ENCODE measurements at places on chromosomes 7 and 10. TPM values are rescaled to one million over a fixed set of nuclear protein-coding genes. Genes with fewer than 3 reads are reported as not detected.

TEX36 gene
- total RNA-seq: not detected

GIMAP4 gene
- not detected for total RNA-seq

NXPH1 gene
- not detected for total RNA-seq

AKR1C4 gene
- total RNA-seq: not detected

CALD1 gene
- total RNA-seq: 251 TPM

ECHDC3 gene
- total RNA-seq: 6.9 TPM

GRCh38 chr7:100065452-100066186, 15.9 kb downstream of the ZNF3 start:
- no peak for DNase-seq

GRCh38 chr10:86938260-86938659, 19.2 kb downstream of the MMRN2 start:
- no peak for DNase-seq

DNA sequence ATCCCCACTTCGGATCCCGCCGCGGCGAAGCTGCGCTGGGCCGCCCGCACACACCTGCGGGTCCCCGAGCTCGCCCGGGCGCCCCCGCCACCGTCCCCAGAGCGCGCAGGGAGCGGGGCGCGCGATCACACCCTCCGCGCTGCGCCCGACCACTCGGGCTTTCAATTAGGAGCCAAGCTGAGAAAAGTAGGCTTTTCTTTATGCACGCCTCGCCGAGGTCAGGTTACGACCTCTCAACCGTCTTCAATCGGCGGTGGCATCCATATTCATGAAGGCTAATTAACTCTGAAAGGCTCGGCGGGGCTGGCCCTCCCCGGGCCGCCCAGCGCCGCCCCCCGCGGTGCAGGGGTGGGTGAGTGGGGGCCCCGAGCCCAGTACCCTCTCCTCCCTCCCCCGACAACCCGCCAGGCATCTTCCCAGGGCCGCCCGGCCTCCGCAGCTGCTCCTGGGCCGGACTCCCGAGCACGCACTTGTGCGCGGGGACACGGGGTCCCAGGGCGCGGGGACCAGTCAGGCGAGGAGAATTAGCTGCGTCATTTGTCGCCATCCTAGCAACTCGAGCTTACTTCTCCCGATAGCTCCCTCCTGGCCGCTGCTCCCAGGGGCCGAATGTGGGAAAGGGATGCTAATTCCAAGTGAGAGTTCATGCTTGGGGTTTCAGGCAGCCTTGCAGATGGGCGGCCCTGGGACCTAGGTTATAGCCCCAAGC, 155.5 kb upstream of the LYZL2 start:
- no peak for DNase-seq

GRCh38 chr7:88150033-88150432, 69.8 kb downstream of the SRI start:
- DNase-seq: no peak

DNA sequence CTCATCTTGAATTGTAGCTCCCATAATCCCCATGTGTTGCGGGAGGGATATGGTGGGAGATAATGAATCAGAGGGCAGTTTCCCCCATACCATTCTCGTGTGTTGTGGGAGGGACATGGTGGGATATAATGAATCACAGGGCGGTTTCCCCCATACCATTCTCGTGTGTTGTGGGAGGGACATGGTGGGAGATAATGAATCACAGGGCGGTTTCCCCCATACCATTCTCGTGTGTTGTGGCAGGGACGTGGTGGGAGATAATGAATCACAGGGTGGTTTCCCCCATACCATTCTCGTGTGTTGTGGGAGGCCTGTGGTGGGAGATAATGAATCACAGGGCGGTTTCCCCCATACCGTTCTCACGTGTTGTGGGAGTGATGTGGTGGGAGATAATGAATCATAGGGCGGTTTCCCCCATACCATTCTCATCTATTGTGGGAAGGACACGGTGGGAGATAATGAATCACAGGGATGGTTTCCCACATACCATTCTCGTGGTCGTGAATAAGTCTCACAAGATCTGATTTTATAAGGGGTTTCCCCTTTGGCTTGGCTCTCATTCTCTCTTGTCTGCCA, 271.0 kb downstream of the MAD1L1 start:
- peak; percentile 90 for DNase-seq

DNA sequence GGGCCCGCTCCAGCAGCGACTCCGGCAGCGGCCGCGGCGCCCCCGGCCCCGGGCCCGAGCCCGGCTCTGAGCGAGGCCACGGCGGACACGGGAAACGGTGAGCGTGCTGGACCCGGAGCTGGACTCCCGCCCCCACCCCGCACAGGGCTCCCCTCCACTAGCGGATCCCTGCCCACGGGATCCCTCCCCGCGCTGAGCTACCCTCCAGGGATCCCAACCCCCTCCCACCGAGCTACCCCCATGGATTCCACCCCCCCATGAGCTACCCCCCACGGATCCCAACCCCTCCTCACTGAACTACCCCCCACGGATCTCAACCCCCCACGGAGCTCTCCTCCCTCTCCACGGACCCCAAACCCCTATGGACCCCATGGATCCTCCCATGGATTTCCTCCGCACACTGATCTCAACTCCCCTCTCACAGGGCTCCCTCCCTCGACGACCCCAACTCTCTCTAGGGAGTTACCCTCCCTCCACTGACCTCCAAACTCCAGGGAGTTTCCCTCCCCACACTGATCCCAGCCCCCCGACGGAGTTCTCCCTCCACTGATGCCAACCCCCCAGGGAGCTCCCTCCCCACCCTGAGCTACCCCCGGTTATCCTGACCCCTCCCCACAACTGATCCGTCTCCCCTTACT, 20.6 kb upstream of the HSPB1 start:
- DNase-seq: no peak

GRCh38 chr7:40899636-40900507, 765.1 kb downstream of the SUGCT start:
- DNase-seq: no peak

- peak; percentile 61 for DNase-seq
Observed at GRCh38 chr7:77415823-77416620, at the start of gene GSAP. Gene GSAP (minus strand): TSS chr7:77416349. CDS start chr7:77416321, 28 bp downstream.

Measured in mammary epithelial cell (primary cell).